Activated naive CD4-positive, alpha-beta T cell treated with Interleukin-2 at 50 U/mL for 16 hours (primary cell): ENCODE measurements at places on chromosomes 16 and 17.

- DNase-seq, result no peak
Measured at GRCh38 chr17:70658840-70659239, 489.5 kb downstream of the KCNJ2 start.

DNA sequence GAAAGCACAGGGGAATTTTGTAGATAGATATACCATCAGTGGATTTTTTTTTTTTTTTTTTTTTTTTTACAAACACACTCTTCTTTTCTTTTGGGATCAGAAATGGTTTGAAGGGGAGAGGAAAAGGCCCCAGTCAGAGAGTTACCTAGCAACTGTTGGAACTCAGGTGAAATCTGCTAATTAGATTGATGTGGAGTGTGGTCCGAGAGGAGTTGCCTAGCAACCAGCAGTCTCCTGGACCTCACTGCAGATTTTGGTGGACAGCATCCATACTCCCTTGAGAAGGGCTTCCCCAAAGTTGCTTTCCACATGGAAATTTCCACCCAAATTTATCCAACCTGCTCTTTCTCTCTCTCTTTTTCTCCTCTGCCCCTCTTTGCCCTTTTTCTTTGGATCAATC is 165.4 kb downstream of the UTP18 start:
- DNase-seq, result no peak

DNA sequence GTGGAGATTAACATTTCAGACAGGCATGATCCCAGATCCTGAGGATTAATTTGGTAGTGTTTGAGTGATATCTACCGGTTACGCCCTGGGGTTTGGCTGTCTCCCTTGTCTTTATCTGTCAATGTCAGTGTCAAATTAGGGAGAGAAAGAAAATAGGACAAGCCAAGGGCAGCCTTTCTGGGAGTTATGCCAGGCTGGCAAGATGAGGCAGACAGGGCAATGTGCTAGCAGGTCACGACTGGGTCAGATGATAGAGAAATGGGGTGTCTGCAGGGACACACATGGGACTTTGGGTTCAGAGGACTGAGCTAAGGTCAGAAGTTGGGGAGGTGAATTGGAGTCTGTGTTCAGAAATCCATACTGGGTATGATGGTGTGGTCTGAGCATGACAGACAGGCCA is 27.4 kb upstream of the LYRM9 start:
- DNase-seq, result no peak

- DNase-seq, result no peak
Measured at GRCh38 chr16:54462151-54462651, 175.6 kb upstream of the IRX3 start.

DNA sequence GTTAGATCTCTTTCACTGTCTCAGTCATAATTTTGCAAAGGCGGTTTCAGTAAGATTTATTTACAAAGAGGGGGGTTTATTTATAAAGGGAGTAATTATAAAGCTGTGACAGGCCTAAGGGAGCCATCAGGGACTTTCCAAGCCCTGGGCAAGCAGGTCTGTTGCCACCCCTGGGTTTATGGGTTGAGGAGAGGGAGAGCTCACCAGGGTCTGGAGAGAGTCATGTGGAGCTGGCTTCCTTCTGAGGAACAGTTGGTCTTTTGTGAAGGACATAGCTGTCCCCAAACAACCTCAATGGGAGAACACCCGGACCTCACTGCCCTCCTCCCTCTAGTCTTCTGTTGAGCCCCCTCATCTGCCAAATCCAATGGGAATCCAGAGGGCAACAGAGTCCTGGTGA is 9.8 kb downstream of the ITGAM start:
- DNase-seq, result no peak

GRCh38 chr17:69857412-69857835 is 217.6 kb upstream of the KCNJ16 start:
- no peak for DNase-seq

- DNase-seq, result no peak
Measured at GRCh38 chr16:896261-897199, 74.3 kb downstream of the LMF1 start.

DNA sequence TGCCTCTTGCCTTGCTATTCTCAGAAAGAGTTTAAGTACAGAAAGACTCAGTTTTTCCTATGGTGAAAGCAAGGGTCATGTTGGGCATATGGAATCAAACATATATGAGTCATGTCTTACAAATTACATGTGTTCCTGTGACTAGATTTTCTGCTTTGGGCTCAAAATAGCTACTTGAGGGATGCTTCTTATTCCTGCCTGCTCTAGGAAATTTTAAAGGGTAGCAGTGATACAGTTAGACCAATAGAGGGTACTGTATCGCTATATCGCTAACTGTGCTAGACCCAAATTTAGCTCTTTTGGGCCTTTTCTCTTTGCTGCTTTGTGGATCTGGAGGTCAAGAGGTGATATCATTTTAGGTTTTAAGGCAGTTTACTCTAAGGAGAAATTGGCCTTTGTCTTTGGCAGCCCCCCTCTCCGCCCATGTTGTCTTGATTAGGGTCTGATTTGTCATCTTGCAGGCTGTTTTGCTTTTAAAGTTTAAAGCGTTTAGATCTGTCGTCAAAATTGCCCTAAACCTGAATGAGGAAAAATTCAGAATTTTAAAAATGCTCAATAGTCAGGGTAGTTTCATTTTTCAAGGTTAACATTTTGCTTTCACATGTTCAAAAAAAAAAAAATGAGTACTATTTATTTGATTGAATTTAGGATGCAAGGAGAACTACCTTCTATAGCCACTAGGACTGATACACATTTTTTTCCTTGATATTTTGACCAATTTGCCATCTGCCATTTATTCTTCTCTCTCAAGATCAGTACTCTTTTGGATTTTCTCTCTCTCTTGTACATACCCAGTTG is 8.8 kb downstream of the NFATC3 start:
- DNase-seq, result no peak

DNA sequence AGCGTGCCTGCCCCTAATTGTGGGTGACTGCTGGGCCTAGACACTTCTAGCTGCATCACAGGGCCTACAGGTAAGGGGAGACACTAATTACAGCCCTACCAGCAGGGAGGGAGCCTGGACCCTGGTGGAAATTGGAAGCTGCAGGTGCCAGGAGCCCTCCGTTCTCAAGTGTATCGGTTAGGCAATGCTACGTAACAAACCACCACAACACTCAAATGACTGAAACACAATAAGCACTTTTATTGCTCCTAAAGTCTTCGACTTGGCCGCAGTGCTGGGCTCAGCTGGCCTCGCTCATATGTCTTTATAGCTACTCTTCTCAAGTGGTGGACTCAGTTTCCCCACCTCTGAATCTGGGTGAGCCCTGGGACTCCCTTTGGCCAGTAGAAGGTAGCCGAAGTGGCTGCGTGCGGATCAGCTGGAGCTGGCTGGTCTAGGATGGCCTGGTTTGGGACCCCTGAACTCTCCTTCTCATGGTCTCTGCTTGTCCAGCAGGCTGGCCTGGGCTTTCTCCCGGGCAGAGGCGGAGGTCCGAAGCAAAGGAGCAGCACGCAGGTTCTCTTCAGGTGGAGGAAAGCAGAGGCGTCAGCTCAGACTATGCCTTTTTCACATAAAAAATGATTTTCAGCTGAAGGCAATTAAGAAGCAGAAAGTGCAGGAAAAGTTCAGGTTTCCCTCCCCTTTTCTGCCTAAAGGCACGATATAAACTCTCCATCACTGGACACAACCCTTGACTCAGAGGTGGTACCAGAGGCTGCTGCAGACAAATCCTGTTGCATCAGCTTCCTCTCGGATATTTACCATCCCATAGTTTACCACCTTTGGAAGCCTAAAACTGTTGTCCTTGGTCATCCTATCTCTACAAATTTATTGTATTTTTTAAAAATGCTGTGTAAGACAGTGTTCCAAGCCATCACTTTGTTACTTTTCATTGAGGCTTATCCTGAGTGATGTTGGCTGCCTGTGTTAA is 8.7 kb upstream of the TMEM170A start:
- DNase-seq, result no peak

DNA sequence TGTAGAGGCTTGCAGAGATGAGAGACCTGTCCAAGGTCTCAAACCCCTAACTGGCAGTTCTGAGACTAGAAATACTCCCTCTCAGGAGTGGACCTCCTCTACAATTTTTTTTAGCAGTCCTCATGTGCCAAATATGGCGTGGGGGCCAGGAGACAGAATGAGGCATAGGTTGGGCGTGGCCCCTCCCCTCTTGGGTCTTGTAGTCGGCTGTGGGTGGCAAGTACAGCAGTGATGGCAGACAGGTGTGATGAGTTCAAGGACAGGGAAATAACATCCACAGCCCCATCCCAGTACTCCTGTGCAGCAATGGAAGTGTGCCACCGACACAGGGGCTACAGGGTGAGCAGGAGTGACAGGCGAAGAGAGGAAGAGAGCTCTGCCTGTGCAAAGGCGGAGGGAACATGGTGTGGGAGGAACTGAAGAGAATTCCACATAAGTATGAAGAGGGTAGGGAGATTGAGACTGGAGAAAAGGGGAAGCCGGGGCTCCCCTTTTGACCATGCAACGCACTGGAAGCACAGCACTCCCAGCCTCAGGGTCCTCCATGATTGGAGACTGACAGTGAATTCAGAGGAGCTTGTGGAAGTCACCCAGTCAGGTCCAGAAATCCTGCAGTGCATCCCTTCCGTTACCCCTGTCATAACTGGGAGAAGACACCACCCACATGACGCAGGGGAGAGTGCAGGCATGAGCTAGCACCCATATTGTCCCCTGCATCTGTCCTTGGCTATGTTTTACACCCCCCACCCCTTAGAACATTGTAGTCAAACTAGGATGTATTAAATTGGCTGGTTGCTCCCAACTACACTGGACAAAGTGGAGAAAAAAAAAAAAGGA is 14.8 kb upstream of the CETP start:
- DNase-seq, result no peak

GRCh38 chr17:42846594-42847280 is 2.4 kb downstream of the AOC2 start:
- no peak for DNase-seq

- no peak for DNase-seq
Measured at GRCh38 chr17:69066482-69066881, 5.8 kb upstream of the ABCA9 start.

- DNase-seq, result no peak
Measured at GRCh38 chr16:10093576-10093975, 88.7 kb downstream of the GRIN2A start.

GRCh38 chr17:43517161-43517560 is 29.0 kb downstream of the ETV4 start:
- no peak for DNase-seq

DNA sequence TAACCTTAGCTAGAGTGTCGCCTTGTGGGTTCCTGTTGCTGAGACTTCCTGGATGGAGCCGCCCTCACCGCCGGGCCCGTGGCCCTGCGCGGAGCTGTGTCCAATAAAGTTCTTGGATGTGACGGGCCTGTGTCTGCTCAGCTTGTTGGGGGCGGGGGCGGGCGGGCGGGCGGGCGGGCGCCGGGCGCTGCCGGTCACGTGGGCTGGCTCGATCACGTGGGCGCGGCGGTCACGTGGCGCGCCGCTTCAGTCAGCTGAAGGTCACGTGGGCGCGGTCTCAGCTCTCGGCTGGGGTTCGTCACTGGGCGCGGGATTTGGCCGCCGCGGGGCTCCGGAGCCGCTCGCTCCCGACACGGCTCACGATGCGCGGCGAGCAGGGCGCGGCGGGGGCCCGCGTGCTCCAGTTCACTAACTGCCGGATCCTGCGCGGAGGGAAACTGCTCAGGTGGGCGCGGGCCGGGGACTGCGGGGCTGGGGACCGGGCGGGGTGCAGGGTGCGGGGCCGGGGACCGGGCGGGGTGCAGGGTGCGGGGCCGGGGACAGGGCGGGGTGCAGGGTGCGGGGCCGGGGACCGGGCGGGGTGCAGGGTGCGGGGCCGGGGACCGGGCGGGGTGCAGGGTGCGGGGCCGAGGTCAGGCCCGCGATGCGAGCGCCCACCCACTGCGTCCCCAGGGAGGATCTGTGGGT is at the start of gene AMDHD2:
Gene AMDHD2 (plus strand): TSS at position 275 of the 687 bp plus-strand sequence. CDS start 88 bp downstream, at position 363.
- DNase-seq, result peak; percentile 90

DNA sequence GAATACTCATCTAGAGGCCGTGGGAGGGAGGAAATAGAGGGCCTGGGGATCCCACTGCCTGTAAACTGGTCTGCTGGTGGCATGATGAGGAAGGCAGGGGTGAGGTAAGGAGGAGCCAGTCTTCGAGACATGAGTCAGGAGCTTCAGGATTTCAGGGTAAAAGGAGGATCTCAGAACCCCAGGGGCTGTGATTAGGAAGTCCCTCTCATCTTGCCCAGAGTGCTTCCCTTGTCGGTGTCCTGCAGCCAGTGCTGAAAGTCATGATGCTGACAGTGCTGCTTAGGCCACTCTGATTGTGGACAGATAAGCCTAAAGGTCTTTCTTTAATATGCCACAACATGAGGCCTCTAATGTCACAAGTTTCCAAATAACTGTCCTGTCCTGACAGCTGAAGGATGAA is 29.6 kb downstream of the COG4 start:
- DNase-seq, result no peak

DNA sequence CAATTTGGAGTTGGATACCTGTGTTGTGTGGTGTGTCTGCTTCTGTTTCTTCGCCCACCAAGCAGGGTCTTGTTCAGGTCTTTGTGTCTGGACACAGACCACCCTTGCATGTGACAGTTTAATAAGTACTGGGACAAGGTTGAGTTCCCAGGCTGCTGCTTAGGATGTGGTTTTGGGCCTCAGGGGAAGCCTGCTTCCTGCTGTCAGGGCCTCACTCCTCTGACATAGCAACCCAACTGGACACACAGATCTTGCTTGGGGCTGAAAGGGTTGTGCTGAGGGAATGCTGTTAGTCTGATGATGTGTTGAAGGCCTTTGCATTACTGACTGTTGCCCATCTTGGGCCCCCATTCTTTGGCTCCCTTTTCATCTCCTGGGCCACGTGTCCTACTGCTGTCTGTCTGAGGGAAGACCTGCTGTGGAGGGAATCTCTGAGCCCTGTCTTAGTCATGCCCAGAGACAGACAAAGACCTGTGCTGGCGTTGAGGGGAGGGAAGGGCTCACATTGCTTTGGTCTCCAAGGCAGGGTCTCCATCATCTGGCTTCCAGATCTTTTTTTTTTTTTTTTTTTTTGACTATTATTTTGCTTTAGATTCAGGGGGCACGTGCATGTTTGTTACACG is 4.7 kb upstream of the TGFB1I1 start:
- DNase-seq, result no peak

- no peak for DNase-seq
Measured at GRCh38 chr17:7064261-7064660, 15.8 kb downstream of the CLEC10A start.

DNA sequence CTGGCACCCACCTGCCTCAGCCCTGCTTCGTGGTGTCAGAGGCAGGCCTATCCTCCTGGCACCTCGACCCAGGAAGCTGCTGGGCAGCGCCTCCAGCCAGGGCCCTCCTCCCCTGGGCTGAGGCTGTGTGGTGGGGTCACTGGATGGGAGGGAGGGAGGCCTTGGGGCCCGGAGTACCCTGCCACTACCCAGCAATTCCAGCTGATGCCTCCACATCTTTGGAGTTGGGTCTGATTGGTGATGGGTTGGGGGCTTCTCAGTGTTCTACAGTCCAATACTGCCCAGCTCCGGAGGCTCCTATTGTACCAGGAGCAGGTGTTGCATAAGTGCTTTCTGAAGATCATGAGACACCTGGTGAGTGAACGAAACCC is 48.0 kb downstream of the USP22 start:
- no peak for DNase-seq

DNA sequence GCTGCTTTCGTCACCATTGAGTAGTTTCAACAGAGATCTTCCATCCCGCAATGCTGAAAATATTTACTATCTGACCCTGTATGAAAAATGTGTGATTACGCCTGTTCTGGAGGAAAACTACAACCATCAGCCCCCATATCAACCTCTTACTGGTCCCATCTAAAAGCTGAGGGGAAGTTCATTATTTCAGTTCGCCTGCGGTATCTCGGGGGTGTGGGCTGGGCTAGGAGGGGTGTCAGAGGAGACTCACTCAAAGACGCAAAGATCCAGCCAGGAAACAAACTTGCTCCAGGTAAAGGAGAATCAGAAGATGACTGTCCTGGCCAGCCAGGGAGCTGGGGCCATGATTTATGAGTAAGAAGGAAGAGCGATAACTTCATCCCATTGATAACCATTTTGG is 13.7 kb downstream of the CACNG1 start:
- DNase-seq, result no peak

- DNase-seq, result no peak
Measured at GRCh38 chr17:4064366-4064765, 78.5 kb downstream of the ZZEF1 start.
